ENCODE measurements at places on chromosomes 2 and 18.
A peak's percentile ranks its signal among the peaks of the same experiment; 100 is the strongest.

GRCh38 chr2:124027182-124027581, 2.1 kb downstream of the CNTNAP5 start:
- DNase-seq: peak; percentile 94

DNA sequence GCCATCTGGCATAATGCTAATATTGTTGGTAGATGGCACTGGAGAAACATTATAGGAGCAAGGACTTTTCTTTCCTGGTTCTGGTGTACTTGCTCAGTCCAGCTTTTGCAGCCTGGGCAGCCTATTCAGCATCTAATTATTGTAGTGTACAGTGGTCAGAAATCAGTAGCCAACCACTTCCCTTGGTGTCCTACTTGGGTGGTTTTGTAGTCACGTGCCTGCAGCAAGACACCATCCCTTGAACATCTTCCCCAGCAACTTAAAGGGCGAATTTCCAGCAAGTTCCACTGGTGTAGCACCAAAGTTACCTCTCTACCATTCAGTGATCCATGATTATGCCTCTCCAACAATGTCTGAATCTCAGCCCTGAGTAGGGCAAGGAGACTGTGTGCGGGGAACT, 557.6 kb downstream of the SATB2 start:
- no peak for DNase-seq

DNA sequence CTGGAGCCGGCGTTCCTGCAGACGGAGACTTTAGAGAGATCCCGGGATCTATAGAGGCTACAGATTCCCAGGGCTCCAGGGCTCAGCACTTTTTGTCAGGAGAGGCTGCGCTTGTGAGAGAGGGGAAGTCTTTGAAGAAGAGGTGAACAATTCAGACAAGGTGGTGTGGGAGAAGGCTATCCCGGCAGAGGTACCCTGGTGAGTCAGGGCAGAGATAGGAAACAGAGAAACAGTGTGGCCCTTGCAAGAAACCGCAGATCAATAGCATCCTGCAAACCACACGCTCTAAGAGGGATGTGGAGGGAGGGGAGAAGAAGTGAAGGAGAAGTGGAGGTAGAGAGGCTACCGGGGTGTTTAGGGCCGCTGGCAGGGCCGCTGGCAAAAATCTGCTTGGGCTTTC, 160.5 kb upstream of the APCDD1 start:
- no peak for DNase-seq

GRCh38 chr2:51014759-51015158, 17.2 kb downstream of the NRXN1 start:
- DNase-seq: no peak

GRCh38 chr2:96136129-96136720, 2.1 kb downstream of the ASTL start:
- no peak for DNase-seq

GRCh38 chr2:34836361-34836760, 1237.3 kb upstream of the FAM98A start:
- no peak for DNase-seq

GRCh38 chr18:79518683-79519128, 123.0 kb downstream of the NFATC1 start:
- DNase-seq: no peak

DNA sequence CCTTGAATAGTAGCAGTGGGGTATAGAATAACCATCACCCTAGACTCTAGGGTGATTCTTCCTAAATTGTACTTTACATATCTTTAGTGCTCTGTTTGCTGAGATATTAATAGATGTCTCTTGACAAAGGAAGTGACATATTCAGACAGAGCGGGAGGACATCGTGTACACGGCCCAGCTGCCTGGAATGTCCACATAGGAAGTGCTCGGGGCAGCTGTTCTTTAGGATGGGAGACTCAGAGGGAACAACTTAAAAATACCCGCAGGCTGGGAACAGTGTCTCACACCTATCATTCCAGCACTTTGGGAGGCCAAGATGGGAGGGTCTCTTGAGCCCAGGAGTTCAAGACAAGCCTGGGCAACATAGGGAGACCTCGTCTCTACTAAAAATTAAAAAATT, 206.1 kb downstream of the FAM210A start:
- no peak for DNase-seq

GRCh38 chr2:134039912-134040581, 213.8 kb upstream of the MGAT5 start:
- no peak for DNase-seq

- peak; percentile 60 for DNase-seq
These were observed 132.6 kb downstream of the MAP2 start for GRCh38 chr2:209556354-209556961.

GRCh38 chr2:163808406-163808805, 72.6 kb upstream of the FIGN start:
- no peak for DNase-seq

- DNase-seq: no peak
These were observed 4.8 kb downstream of the PDK1 start for GRCh38 chr2:172560721-172561120.

DNA sequence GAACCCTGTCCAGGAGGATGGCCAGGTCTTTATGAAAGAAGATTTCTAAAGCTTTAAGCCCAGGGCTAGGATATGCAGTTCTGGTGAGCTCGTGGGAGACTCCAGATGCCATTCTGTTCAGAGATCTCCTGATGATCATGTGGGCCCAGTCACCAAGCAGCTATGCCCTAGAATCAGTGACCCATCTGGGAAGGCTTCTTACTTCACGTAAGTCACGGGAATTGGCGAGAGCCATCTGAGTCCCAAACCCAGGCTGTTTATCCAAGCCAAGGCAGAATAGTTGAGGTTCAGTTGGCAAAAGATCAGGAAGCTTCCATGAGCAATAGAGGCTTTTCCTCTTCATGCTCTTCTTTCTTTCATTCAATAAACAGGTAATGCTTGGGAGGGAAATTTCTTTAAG, 23.9 kb downstream of the ANTXR1 start:
- no peak for DNase-seq

- DNase-seq: no peak
These were observed 38.5 kb downstream of the ROCK2 start for GRCh38 chr2:11305958-11306357.

DNA sequence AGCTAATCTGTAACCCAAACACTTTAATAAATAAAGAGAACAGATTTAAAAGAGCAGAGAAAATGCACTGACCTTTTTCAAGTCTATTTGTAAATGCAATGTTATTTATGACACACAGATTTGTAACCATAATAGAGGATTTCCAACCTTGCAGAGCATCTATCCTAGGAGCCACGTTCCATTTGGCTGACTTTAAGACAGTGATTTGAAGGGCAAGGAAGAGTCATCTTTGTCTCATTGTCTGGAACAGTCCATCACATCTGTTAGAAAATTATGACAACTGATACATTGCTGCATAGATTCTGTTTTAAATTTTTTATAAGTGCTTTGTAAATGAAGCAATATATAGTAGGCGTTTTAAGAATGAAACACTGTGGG, 90.8 kb upstream of the L3MBTL4 start:
- no peak for DNase-seq

GRCh38 chr2:196149948-196150347, 21.4 kb downstream of the STK17B start:
- peak; percentile 84 for DNase-seq

DNA sequence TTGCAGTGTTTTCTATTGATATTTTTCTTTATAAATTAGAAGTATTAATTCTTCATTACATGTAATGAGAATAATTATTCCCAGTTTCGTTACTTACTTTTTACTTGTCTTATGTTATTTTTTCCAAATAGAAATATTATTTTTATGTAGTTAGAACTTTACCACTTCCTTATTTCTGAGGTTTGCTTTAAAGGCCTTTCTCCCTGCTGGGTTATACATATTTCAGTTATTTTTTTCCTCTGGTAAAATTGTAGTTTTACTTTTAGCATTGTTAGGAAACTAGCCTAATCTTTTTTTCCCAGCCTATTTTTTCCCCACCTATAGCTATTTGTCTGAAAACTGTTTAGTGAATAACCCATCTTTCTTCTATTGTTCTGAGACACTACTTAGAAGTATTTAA, 17.1 kb downstream of the RNF144A start:
- peak; percentile 69 for DNase-seq

GRCh38 chr2:86331384-86331783, 6.0 kb downstream of the REEP1 start:
- DNase-seq: no peak

DNA sequence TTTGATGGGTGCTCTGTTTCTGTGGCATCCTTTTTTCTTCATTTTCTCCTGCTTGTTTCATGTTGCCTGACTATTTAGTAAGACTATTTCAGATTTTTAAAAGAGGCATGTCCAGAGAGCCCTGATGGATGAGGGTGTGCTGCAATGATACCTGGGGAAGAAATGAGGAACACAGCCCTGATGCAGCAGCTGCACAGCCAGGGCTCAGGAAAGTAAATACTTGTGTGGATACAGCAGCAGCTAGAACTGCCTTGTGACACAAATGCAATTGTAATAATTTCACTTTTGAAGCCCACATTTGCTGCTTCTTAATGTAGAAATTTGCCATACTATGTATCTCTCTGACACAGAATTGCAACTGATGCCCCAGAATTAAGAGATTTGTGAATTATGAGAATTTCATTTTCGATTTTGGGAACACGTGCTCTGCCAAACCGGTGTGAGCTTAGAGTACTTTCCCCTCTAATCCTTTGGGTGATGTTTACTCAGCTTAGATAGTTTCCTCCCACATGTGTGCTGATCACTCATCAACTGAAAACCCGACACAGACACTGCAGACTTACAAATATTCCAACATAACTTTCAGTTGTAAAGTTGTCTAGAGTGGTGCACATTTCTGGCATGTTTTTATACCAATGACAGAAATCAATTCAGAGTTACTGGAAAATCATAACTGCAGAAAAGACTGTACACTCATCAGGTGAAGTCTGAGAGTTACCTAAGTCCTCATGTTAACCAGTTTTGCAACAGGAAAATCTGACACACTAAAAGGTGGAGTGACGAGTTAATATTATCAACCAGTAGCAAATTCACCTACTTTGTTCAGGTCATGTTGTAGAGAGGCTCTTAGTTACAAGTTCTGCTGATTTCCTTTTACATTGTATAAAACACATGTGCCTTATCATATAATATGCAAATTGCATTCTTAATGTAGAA, 383.4 kb downstream of the CBLN2 start:
- DNase-seq: peak; percentile 69

DNA sequence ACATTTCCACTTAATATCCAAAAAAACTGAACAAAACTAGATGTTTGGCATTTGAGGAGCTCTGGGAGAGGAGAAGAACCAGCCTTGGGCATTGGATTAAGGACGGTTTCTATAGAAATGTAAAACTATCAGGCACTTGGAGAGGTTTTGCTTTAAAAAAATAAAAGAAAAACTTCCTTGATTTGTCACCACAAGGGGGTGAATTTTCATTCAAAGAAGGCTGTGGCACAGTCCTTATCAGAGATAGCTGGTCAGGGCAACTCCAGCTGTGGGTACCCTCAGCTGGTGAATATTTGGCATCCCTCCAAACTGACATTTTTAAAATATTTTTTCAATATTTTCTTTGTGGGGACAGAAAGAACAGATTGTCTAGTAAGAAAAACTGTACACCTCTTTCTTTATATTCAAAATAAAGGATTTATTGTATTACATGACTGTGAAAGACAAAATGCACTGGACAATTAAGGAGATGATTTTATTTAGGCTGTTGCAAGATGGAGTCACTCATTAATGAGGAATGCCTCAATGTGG, 46.1 kb upstream of the TBC1D8 start:
- peak; percentile 52 for DNase-seq

GRCh38 chr2:177717831-177718618, 325.5 kb downstream of the AGPS start:
- DNase-seq: no peak

DNA sequence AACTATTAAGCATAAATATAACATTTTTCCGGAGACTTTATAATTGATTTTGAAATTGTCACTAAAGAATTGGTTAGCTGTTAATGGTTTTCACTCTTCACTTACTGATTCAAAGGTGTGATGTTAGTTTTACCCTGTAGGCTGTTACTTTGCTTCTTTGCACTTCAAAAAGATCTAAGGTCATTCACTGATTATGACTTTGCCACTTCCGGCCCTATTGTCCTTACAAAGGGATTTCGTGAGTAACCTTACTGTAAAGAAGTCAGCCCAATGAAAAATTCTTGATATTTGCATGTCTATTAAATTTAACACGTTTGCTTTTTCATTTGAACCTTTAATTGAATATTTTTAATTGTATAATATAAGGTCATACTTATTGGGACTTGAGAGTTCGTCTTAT, 61.4 kb downstream of the GREB1L start:
- DNase-seq: no peak

DNA sequence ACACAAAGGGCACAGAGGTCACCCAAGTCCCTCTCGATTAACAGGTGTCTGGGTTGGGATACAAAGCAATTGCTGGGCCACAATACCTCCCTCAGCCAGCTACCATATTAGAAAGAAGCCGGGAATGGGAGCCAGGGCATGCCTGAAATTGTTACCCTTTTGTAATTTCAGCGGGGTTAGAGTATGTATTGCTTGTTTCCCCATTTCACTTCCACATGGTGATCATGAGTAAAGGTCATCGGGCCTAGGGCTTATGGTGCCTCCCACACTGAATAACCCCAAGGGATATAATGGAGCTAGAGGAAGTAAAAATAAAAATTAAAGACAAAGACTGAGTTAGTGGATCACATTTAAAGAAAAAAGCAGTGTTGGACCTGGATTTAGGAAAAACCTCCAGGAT, 437.2 kb upstream of the KLHL29 start:
- no peak for DNase-seq

DNA sequence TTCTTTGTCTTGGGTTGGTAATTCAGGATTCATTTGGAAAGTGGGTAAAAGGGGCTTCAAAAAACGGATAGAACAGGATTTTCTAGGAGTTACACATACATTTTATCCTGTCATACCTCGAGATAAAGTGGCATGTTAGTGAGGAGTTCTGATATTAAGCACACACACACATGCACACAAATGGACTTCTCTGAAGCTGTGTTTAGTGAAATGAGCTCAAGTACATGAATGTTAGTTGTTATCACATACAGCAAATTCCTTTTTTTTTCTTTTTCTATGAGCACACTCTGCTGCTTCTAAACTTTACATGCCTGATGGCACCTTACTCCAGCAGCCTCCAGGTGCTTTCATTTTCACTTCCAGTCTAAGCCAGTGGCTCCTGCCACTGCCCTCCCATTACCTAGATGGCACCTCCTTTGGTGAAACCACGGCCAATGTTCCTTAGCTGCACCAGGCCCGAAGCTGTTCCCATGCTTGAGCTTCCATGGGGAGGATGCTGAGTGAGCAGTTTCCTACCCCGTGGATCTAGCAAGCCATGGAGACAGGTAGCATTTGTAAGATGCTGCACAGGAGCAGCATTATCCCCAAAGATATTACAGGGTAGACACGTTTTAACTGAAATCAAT, 49.7 kb downstream of the STAT1 start:
- DNase-seq: peak; percentile 50

DNA sequence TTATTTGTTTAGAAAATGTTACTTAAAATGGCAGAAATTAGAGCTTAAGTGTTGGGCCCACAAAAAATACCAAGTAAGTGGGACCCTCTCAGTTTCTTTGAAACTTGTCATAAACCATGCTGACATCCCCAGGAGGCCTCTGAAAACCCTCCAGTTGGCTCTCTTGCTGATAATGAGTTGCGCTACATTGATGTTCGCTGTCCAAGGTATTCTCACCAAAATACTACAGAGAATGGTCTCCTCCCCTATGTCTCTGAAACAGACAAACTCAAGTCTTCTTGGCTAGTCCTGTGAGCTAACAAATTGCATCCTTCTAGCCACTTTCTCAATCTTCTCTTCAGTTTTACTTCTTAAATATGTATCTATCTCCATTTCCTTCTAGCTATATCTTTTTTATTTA, 669.4 kb downstream of the IRS1 start:
- DNase-seq: peak; percentile 31

GRCh38 chr2:124704071-124704925, 679.2 kb downstream of the CNTNAP5 start:
- DNase-seq: no peak

- DNase-seq: no peak
These were observed 74.6 kb downstream of the DCDC2C start for GRCh38 chr2:3777966-3778365.

Data from OCI-M1 (cell line).